ENCODE measurements at places on chromosomes 12 and 14.
A peak's percentile ranks its signal among the peaks of the same experiment; 100 is the strongest.

DNA sequence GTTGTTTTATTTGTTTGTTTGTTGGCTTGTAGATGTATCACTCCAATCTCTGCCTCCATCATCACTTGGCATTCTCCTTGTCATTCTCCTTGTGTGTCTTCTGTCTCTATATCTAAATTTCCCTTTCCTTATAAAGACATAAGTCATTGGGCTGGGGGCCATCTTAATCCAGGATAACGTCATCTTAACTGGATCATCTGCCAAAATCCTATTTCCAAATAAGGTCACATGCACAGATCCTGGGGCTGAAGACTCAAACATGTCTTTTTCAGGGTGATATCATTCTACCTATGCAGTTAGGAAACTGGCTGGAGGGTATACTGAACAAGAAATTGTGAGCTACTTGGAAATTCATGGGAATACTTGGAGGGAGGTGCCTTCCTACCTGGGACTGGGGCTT lies 8.7 kb upstream of the CCDC60 start:
- H3K4me3 ChIP-seq: no peak overlapping the region
- no peak for DNase-seq
- H3K27ac ChIP-seq: no peak overlapping the region
- no peaks in the 10 kb centered on the region for H3K36me3 ChIP-seq

GRCh38 chr12:50006280-50006679 lies 19.0 kb downstream of the RACGAP1 start:
- no peaks in the 10 kb centered on the region for H3K27me3 ChIP-seq
- peaks cover 10% of the 10 kb centered on the region for H3K4me1 ChIP-seq
- peaks cover 82% of the 10 kb centered on the region for H3K36me3 ChIP-seq

GRCh38 chr12:6135071-6135470 lies 10.6 kb upstream of the VWF start:
- no peaks in the 10 kb centered on the region for H3K27me3 ChIP-seq
- no peak for DNase-seq
- H3K4me3 ChIP-seq: no peak overlapping the region

DNA sequence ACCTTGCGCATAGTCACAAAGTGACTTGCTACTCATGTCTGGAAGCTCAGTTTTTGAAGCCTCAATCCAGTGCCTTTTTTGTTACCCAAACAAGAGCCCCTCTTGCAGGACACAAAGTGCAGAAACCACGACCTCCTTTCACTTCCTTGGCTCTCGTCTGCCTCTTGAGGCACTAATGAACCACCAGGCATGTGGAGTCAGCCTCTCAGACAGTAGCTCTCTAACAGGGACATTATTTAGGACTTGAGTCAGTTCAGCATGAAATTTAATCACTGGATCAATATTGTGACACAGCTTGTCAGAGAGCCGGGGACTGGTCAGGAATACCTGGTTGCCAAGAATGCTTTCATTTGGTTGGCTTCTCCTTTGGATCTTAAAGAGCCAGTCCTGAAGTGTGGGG lies 46.7 kb downstream of the HSPB8 start:
- H3K36me3 ChIP-seq: no peaks in the 10 kb centered on the region
- no peak for DNase-seq
- H3K4me3 ChIP-seq: no peak overlapping the region
- no peak overlapping the region for H3K27ac ChIP-seq
- H3K27me3 ChIP-seq: peaks cover 10% of the 10 kb centered on the region

GRCh38 chr14:88232771-88233170 lies 90.3 kb downstream of the KCNK10 start:
- no peak overlapping the region for H3K27ac ChIP-seq
- no peak for DNase-seq
- no peaks in the 10 kb centered on the region for H3K36me3 ChIP-seq
- peaks cover 39% of the 10 kb centered on the region for H3K27me3 ChIP-seq
- no peak overlapping the region for H3K4me3 ChIP-seq

GRCh38 chr12:3119756-3120601 lies 42.8 kb downstream of the TSPAN9 start:
- no peaks in the 10 kb centered on the region for H3K36me3 ChIP-seq
- no peak overlapping the region for H3K4me3 ChIP-seq
- H3K4me1 ChIP-seq: peaks cover 15% of the 10 kb centered on the region
- H3K27me3 ChIP-seq: peaks cover 64% of the 10 kb centered on the region
- H3K27ac ChIP-seq: no peak overlapping the region

DNA sequence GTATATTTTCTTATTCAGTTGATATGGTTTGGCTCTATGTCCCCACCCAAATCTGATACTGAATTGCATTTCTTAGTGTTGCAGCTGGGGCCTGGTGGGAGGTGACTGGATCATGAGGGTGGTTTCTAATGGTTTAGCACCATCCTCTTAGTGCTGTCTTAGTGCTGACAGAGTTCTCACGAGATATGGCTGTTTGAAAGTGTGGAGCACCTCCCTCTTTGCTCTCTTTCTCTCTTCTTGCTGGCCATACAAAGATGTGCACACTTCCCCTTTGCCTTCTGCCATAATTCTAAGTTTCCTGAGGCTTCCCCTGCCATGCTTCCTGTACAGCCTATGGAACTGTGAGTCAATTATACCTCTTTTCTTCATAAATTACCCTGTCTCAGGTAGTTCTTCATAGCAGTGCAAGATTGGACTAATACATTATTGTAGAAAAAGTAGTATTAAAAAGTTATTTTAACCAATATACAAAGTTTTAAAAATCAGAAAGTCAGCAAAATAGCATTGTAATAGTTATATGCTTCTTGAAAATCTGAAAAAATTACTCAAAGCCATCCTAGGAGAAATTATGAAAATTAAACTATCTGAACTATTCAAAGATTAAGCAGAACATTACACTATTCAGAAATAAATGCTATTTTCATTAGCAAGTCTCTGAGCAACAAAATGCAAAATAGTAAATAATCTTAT lies 84.1 kb downstream of the PPP1R12A start:
- H3K4me3 ChIP-seq: no peak overlapping the region
- no peaks in the 10 kb centered on the region for H3K27me3 ChIP-seq
- no peak overlapping the region for H3K27ac ChIP-seq
- H3K4me1 ChIP-seq: peaks cover 39% of the 10 kb centered on the region
- no peak for DNase-seq
- peaks cover 48% of the 10 kb centered on the region for H3K36me3 ChIP-seq

GRCh38 chr12:116708826-116709756 lies 28.8 kb downstream of the SPRING1 start:
- peaks cover 11% of the 10 kb centered on the region for H3K4me1 ChIP-seq
- peaks cover 9% of the 10 kb centered on the region for H3K27me3 ChIP-seq
- no peak overlapping the region for H3K27ac ChIP-seq

GRCh38 chr12:6957741-6958608 lies 6.8 kb downstream of the PTPN6 start:
- peaks cover 96% of the 10 kb centered on the region for H3K4me1 ChIP-seq
- peaks cover 93% of the 10 kb centered on the region for H3K36me3 ChIP-seq
- peak; percentile 55 for DNase-seq
- peak overlapping the region; percentile 99 for H3K27ac ChIP-seq
- no peaks in the 10 kb centered on the region for H3K27me3 ChIP-seq

- no peak overlapping the region for H3K27ac ChIP-seq
- H3K4me1 ChIP-seq: no peaks in the 10 kb centered on the region
- no peaks in the 10 kb centered on the region for H3K36me3 ChIP-seq
- DNase-seq: no peak
- no peak overlapping the region for H3K4me3 ChIP-seq
These were observed 108.0 kb downstream of the PPM1A start for GRCh38 chr14:60356906-60357550.

DNA sequence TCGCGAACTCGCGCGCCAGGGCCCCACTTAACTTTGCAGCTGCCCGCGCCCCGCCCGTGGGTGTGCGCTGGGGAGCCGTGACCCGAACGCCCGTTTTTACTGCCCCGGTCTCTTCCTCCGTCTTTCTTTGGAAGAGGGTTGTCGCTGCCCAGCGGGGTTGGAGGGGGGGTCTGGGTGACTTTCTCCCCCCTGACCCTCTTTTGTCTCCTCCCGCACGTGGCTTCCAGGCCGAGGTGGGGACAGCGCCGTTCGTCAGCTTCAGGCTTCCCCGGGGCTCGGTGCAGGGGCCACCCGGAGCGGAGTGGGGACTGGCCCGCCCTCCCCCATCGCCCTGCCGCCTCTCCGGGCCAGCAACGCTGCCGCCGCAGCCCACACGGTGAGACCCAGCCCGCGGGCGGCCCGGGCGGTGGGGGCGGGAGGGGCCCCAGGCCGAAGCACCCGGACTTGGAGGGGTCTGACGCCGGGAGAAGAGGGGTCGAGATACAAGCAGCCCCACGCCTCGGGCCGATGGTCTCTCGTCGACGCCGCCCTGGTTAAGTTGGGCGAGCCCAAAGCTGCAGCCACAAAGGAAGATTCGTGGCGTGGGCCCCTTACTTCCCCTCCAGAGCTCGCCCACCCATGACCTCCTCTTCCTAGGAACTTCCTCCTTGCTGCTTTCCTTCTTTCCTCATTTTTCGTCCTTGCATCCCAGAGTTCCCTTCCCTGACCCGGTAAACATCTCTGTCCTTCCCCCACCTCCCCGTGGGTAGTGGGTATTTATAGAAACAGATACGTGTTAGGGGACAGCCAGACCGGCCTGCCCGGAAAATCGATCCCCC lies 1.2 kb downstream of the DYRK2 start:
- H3K27ac ChIP-seq: peak overlapping the region; percentile 92
- H3K27me3 ChIP-seq: no peaks in the 10 kb centered on the region
- H3K4me1 ChIP-seq: peaks cover 60% of the 10 kb centered on the region

GRCh38 chr12:93901739-93902138 lies 224.6 kb downstream of the CRADD start:
- H3K4me1 ChIP-seq: peaks cover 9% of the 10 kb centered on the region
- no peak overlapping the region for H3K27ac ChIP-seq
- H3K36me3 ChIP-seq: no peaks in the 10 kb centered on the region
- no peak for DNase-seq
- H3K27me3 ChIP-seq: no peaks in the 10 kb centered on the region

- H3K27me3 ChIP-seq: no peaks in the 10 kb centered on the region
- H3K4me1 ChIP-seq: peaks cover 32% of the 10 kb centered on the region
- DNase-seq: no peak
- H3K36me3 ChIP-seq: peaks cover 3% of the 10 kb centered on the region
- no peak overlapping the region for H3K4me3 ChIP-seq
- no peak overlapping the region for H3K27ac ChIP-seq
These were observed 20.7 kb downstream of the DTX1 start for GRCh38 chr12:113077057-113077858.

DNA sequence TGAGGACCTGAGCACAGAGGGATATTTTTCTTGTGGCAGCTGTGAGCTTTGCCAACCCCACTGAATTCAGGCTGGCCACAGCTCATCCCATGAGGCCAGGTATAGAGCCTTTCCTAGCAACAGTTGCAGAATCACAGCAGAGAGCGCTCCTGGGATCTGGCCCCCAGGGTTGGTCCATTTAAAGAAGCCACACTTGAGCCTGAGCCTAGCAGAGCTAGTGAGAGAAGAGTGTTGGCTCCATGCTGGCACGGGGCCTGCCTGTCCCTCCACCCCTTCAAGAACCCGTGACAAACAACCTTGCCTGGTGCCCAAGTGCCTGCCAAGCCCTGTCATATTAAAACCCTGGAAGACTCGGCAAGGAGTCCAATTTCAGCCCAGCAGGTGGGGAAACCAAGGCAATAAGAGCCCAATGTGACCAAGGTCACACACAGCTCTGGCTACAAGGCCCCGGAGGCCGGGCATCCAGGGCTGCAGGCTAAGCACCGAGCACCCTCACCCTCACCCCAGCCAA lies 91.6 kb downstream of the LRRC74A start:
- no peaks in the 10 kb centered on the region for H3K36me3 ChIP-seq
- no peak overlapping the region for H3K27ac ChIP-seq
- no peak for DNase-seq
- no peaks in the 10 kb centered on the region for H3K27me3 ChIP-seq
- H3K4me3 ChIP-seq: no peak overlapping the region
- peaks cover 42% of the 10 kb centered on the region for H3K4me1 ChIP-seq

GRCh38 chr14:20417250-20418186 lies 4.2 kb upstream of the TEP1 start:
- H3K4me1 ChIP-seq: peaks cover 25% of the 10 kb centered on the region
- H3K27ac ChIP-seq: no peak overlapping the region
- H3K4me3 ChIP-seq: no peak overlapping the region
- H3K36me3 ChIP-seq: peaks cover 9% of the 10 kb centered on the region
- H3K27me3 ChIP-seq: no peaks in the 10 kb centered on the region
- no peak for DNase-seq

DNA sequence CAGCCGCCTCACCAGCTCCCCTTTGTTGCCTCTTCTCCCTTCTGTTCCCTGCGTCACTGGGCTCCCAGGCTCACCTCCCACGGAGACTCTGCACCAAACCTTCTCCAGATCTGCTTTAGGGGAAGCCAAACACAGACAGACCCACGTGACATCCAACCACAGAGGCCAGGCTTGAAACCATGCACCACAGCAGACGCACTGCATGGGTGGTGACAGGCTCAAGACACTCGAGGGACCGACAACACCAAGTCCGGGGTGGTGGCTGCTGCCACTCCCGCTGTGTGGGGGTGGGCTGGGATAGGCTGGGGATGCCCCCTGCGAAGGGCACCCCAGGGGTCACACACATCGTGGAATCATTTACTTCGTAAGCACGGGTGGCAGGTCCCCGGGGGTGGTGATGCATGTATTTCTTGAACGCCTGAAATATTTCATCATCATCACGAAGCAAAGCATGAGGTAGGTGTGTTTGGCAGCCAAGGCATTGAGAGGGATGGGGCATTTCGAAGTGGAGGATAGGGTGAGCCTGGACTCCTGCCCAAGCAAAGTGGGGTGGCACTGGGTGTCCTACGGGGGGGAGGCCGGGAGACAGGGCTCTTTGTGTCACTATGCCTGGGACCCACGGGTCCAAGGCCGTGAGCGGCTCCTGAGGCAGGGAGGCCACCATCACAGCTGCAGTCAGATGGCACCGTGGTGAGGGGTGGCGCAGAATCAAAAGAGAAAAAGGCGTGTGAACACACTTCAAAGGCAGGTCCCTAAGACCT lies 66.8 kb upstream of the RFLNA start:
- no peak overlapping the region for H3K27ac ChIP-seq
- H3K36me3 ChIP-seq: no peaks in the 10 kb centered on the region
- peaks cover 33% of the 10 kb centered on the region for H3K27me3 ChIP-seq

GRCh38 chr14:23544511-23545447 lies 6.8 kb downstream of the ZFHX2 start:
- peaks cover under 1% of the 10 kb centered on the region for H3K27me3 ChIP-seq
- no peak overlapping the region for H3K4me3 ChIP-seq
- DNase-seq: no peak
- no peaks in the 10 kb centered on the region for H3K4me1 ChIP-seq
- no peaks in the 10 kb centered on the region for H3K36me3 ChIP-seq

DNA sequence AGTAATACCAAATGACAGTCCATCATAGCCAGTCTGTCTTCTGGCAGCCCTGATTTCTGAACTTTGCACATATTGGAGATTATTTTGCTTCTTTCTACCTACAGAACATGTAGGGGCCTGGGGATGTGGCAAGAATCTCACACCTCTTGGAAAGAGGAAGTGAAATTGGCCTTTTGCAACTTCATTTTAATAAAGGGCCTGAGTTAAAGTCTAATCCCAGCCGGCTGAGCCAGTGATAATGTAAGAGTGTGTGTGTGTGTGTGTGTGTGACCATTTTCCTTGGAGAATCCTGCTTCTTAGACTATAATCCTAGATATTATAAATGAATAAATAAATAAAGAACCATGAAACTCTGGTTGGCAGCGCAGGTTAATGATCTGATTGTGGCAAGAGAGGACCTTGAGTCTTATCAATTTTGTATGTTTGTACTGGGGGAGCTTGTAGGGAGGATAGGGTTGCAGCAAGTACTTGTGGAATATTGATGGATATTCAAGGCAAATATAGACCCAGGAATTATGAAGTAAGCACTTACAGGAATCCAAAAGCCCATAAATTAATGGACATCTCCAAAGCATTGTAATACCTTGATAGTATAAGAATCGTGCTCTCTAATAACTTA lies 233.2 kb upstream of the AMIGO2 start:
- no peak for DNase-seq
- no peak overlapping the region for H3K4me3 ChIP-seq
- peaks cover 27% of the 10 kb centered on the region for H3K36me3 ChIP-seq
- H3K4me1 ChIP-seq: peaks cover 60% of the 10 kb centered on the region
- H3K27me3 ChIP-seq: no peaks in the 10 kb centered on the region

GRCh38 chr14:26820572-26820971 lies 222.7 kb upstream of the NOVA1 start:
- no peak overlapping the region for H3K27ac ChIP-seq
